Prostate gland (tissue), 2 donors: ENCODE measurements at places on chromosomes 3 and 15.

DNA sequence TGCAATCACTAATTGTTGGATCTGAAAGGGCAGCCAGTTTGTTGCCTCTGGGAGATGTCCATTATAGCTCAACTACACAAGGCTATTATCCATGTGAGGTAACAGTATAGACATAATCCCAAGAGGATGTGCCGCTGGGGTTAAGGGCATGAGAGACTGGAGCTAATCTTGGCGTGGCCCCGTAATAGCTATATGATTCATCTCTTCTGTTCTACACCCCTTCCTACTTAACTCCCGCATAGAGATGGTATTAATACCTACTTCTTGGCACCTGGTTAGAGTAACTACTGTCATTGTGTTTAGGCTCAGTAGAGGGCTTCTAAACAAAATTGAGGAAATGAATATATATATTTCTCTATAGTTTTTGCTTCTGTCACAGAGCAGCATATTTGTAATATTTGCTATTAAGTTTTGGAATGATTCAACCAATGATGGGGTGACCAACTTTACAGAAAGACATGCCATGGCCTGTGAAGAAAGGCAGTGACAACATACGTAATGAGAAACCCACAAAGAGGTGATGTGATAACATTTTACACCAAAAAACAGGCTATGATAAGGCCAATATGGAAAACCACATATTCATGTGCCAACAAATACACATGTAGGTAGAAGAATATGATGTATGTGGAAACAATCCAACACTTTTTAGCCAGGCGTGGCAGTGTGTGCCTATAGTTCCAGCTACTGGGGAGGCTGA is 76.8 kb upstream of the DPH6 start:
- H3K36me3 ChIP-seq = no peaks in the 10 kb centered on the region
- H3K27me3 ChIP-seq = no peaks in the 10 kb centered on the region
- H3K4me3 ChIP-seq = no peak overlapping the region
- H3K27ac ChIP-seq = no peak overlapping the region
- DNase-seq = no peak

DNA sequence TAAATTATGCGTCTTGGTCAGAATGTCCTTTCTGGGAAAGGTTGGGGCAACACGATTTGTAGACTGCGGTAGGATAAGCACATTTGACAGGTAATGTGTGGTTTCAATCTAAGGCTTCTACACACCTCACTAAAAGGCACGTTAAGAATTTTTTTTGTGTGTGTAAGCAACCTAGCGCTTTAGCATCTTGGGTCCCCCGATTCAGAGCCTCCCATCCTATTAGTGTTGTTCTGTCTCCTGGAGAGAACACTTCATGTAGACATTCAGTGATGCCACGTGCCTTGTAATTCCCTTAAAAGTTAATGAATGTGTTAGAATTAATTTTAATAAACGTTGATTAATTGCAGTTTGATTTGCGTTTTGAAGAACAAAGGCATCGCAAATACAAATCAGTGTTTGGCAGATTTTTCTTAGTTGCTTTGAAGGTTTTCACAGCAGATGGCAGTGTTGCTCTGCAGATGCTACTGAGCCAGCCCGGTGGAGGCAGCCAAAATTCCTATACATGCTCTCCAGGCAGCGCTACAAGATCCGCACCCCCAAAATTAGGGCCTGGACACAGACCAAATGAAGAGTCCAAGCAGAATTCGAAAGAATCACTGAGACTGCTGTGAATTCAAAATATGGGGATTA is 63.5 kb downstream of the OTOL1 start:
- H3K27ac ChIP-seq = no peak overlapping the region
- no peaks in the 10 kb centered on the region for H3K4me1 ChIP-seq
- H3K36me3 ChIP-seq = no peaks in the 10 kb centered on the region
- H3K27me3 ChIP-seq = no peaks in the 10 kb centered on the region

DNA sequence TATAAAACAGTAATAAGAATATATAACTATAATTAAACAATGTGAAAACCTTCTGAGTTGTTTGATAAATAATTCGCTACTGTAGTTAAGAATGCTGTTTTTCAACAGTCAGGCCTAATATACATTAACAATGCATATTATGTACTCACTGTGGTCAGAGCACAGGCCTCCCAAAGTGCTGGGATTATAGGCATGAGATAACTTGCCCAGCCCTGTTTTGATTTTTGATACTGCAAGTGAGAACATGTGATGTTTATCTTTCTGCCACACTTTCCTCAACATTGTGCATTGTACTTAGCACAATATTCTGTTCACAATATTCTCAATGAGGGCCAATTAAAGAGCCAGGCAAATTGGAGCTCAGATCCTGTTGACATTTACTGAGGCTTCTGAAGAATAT is 274.5 kb upstream of the RARB start:
- H3K27ac ChIP-seq = no peak overlapping the region
- H3K4me1 ChIP-seq = no peaks in the 10 kb centered on the region
- DNase-seq = no peak

GRCh38 chr15:31278544-31279220 is 48.0 kb upstream of the KLF13 start:
- peaks cover 6% of the 10 kb centered on the region for H3K4me1 ChIP-seq
- peak; percentile 3 for DNase-seq
- no peak overlapping the region for H3K4me3 ChIP-seq
- H3K27me3 ChIP-seq = no peaks in the 10 kb centered on the region
- H3K36me3 ChIP-seq = no peaks in the 10 kb centered on the region

- no peaks in the 10 kb centered on the region for H3K4me1 ChIP-seq
- no peak for DNase-seq
- no peak overlapping the region for H3K4me3 ChIP-seq
- H3K27ac ChIP-seq = no peak overlapping the region
- H3K36me3 ChIP-seq = no peaks in the 10 kb centered on the region
Observed at GRCh38 chr3:120764206-120764605, 21.7 kb downstream of the GTF2E1 start.

DNA sequence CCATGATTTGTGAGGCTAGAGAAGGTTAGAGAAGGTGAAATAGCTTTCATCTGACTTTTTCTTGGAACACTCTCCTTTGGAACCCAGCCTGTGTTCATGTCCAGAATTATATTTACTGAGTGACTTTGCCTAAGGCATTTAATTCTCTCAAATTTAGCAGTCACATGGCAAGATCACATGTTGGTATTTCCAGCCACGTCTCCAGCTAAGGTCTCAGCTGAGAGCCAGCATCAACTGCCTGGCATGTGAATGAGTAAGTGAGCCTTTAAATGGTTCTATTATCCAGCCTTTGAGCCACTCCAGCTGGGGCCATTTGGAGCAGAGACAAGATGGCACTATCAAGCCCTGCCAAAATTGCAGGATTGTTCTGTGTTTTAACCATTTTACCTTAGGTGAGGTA is 130.2 kb upstream of the SGO1 start:
- H3K4me1 ChIP-seq = no peaks in the 10 kb centered on the region
- H3K4me3 ChIP-seq = no peak overlapping the region
- peak; percentile 32 for DNase-seq
- H3K27ac ChIP-seq = no peak overlapping the region
- H3K27me3 ChIP-seq = no peaks in the 10 kb centered on the region

- no peak for DNase-seq
- H3K4me1 ChIP-seq = no peaks in the 10 kb centered on the region
- H3K27ac ChIP-seq = no peak overlapping the region
- no peaks in the 10 kb centered on the region for H3K36me3 ChIP-seq
- no peaks in the 10 kb centered on the region for H3K27me3 ChIP-seq
- H3K4me3 ChIP-seq = no peak overlapping the region
Observed at GRCh38 chr3:126107957-126108675, 24.2 kb upstream of the SLC41A3 start.

GRCh38 chr3:73036694-73037591 is 24.5 kb upstream of the EBLN2 start:
- H3K4me1 ChIP-seq = no peaks in the 10 kb centered on the region
- no peak overlapping the region for H3K27ac ChIP-seq
- DNase-seq = no peak

DNA sequence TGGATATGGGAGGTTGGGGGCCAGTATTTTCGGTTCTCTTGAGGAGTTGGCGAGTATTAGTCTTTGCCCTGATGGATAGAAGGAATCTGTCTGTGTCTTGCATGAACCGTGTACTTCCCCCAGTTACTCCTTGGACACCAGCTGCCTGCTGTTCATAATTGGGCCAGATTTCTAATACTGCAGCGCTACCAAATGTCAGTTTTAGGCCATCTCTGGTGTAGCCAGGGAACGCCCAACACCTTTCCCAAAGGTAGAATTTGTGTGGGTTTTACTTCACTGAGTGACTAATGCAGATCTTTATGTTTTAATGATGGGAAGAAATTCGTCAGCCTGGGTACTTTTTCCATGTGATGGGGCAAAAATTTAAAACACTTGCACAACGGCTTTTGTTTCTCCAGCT is 18.4 kb downstream of the FLNB start:
- no peak overlapping the region for H3K4me3 ChIP-seq
- no peaks in the 10 kb centered on the region for H3K27me3 ChIP-seq
- DNase-seq = no peak
- H3K4me1 ChIP-seq = peaks cover 29% of the 10 kb centered on the region
- no peaks in the 10 kb centered on the region for H3K36me3 ChIP-seq

DNA sequence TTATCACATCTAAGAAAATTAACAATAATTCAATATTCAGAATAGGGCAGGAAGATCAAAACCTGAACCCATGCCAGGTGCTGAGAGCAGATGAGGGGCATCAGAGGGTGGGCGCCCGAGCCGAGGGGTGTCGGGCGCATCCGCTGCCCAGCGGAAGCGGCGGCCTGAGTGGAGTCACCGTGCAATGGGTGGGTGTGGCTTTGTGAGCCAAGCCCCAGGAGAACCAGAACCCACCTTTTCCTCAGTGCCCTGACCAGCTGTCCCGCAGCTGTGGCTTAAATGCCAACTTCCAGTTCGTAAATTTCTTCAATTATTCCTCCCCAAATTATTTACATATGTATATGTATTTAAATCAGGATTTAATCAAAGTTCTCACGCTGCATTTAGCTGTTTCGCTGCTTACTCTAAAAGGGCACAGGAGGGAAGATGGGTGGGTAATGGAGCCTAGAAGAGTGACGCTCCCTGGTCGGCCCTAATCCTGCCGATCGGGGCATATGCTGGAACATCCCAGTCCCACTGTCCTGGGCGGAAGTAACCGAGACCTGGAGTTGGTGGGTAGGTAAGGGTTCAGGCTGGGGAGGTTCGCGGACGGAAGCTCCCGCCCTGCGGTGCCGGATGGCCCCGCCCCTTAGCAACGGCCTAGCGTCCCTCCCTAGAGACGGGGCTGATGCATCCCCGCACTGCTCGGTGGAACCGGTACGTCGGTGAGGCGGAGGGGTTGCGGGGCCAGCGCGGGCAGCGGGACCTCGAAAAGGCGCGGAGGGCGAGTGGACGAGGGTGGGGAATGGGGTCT is 1.3 kb downstream of the DNAH1 start:
- H3K4me1 ChIP-seq = no peaks in the 10 kb centered on the region
- no peaks in the 10 kb centered on the region for H3K36me3 ChIP-seq

DNA sequence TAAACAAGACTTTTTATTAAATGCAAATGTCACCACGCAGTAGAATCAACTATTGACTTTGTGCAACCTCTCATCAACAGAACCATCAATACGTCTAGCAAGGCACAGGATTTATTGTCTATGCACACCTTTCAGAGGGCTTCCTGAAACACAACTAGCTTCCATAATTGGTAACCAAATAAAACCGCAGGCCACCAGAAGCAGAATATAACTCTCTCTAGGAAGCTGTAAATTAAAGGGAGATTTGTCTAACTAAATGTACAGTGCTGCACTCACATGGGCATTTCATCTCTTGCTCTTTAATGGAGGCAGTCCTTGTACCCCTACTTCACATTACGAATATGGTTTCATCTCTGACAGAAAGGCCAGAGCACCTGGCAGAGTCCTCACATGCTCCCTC is 93.0 kb downstream of the FHIT start:
- no peaks in the 10 kb centered on the region for H3K27me3 ChIP-seq
- DNase-seq = no peak
- no peaks in the 10 kb centered on the region for H3K4me1 ChIP-seq
- no peak overlapping the region for H3K4me3 ChIP-seq
- H3K36me3 ChIP-seq = no peaks in the 10 kb centered on the region
- H3K27ac ChIP-seq = no peak overlapping the region

- H3K4me3 ChIP-seq = no peak overlapping the region
- H3K27ac ChIP-seq = no peak overlapping the region
- no peaks in the 10 kb centered on the region for H3K4me1 ChIP-seq
- DNase-seq = no peak
- H3K36me3 ChIP-seq = peaks cover 3% of the 10 kb centered on the region
Observed at GRCh38 chr15:21269121-21269520, 171.2 kb downstream of the POTEB3 start.

DNA sequence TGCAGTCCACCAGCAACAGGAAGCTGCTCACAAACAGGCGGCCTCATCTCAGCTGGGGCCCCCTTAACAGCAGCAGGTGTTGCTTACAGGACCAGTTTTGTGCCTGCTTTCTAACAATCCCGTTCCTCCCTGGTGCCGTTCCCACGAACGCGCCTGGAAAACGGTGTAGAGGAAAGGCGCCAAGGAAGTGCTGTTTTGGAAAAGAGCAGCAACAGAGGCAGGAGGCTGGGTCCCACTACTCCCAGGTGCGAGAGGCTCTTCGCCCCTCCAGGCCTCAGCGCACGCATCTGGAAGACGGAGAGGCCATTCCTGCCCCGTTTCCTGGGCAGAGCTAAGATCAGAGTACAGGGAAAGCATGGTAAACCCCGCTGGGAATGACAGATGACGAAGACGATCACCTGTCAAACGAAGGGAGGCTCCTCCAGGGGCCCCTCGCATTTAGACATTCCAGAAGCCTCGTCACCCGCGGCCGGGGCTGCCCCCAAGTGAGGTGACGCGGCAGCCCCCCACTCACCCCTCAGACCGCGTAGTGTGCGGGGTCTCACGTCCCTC is 603 bp downstream of the SCAPER start:
- no peaks in the 10 kb centered on the region for H3K36me3 ChIP-seq
- peak overlapping the region; percentile 99 for H3K4me3 ChIP-seq
- H3K27me3 ChIP-seq = no peaks in the 10 kb centered on the region
- H3K4me1 ChIP-seq = no peaks in the 10 kb centered on the region
- DNase-seq = peak; percentile 36

DNA sequence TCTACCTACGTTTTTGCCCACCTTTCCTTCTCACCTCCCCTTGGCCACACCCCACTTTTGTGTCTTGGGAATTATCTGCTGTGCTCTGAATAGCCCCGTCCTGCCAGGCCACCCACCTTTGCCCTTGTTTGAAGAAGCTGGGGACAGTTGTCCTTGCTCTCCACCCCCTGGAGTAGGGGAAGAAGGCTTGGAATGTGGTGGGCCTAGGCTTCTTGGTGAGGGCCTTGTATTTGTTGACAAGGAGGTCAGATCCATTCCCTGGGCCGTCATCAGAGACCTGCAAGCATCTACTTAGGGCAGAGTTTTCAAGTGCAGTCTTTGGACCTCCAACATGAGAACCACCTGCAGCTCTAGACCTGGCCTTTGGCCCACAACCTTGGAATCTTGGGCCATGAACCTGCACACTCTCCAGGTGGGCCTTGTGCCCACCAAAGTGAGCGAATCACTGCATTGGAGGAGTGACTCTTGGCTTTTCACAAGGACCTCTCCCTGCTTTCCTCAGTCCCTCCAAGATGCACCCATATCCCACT is 160.6 kb downstream of the APBA2 start:
- H3K27me3 ChIP-seq = no peaks in the 10 kb centered on the region
- no peak overlapping the region for H3K27ac ChIP-seq
- H3K4me1 ChIP-seq = no peaks in the 10 kb centered on the region

- no peak for DNase-seq
Observed at GRCh38 chr15:25431836-25432561, 6.8 kb downstream of the UBE3A start.

GRCh38 chr3:167406876-167407492 is 26.9 kb upstream of the ZBBX start:
- no peak overlapping the region for H3K27ac ChIP-seq
- no peaks in the 10 kb centered on the region for H3K27me3 ChIP-seq
- H3K36me3 ChIP-seq = no peaks in the 10 kb centered on the region
